ENCODE measurements at places on chromosomes 4 and X.

- no peak for DNase-seq
Measured at GRCh38 chr4:175273995-175274753, 356.0 kb downstream of the ADAM29 start.

GRCh38 chr4:1683736-1684505 lies at the start of gene FAM53A:
TSS of gene FAM53A (minus strand) at chr4:1684313. CDS start at chr4:1668741, 15,572 bp downstream.
- no peak for DNase-seq

DNA sequence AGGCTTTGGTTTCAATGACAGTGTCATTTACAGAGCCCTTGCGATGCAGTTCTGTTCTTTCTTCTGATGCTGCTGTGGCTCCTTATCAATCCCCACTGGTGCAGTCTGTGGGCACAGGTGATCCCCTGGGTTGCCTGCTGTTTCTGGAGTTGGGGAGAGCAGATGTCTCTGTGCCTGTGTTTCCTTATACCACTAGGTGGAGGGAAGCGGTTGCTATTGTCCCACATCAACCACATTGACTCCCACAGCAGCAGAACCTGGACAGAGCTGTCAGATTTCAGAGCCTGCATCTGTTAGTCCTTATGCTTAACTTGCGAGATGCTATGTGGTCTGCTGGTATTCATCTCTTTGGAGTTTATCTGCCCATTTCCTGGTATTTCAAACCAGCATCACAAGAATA lies 57.7 kb downstream of the NEIL3 start:
- no peak for DNase-seq

GRCh38 chrX:109635146-109635545 lies 10.2 kb upstream of the KCNE5 start:
- DNase-seq: no peak

DNA sequence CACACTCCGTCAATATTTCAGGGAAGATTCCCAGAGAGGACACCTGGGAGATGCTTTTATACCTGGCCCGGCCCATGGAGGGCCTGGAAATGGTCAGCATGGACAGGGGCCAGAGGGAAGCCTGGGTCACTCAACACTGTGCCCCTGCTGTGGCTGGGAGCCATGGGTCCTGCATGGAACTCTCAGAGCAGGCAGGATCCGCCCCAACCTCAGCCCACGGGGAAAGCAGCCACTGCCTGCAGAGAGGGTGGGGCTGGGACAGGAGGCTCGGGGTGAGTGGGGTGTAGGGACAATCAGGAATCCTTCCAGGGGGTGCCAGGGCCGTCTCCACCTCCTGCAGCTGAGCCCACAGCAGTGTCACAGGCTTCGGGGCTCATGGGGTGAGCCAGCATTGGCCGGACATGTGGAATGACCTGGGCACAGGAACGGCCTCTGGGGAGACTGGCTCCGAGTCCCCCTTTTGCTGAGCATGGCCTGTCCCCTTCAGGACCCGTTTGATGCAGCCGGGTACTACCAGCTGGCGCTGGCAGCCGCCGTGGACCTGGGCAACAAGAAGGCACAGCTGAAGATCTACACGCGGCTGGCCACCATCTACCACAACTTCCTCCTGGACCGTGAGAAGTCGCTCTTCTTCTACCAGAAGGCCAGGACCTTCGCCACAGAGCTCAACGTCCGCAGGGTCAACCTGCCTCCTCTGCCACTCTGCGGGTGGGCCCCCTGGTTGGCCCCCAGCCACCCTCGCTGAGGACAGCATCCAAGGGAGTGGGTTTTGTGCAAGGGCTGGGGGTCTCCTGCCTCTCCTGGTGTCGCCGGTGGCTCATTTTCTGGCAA lies 29.1 kb upstream of the HTRA3 start:
- no peak for DNase-seq

DNA sequence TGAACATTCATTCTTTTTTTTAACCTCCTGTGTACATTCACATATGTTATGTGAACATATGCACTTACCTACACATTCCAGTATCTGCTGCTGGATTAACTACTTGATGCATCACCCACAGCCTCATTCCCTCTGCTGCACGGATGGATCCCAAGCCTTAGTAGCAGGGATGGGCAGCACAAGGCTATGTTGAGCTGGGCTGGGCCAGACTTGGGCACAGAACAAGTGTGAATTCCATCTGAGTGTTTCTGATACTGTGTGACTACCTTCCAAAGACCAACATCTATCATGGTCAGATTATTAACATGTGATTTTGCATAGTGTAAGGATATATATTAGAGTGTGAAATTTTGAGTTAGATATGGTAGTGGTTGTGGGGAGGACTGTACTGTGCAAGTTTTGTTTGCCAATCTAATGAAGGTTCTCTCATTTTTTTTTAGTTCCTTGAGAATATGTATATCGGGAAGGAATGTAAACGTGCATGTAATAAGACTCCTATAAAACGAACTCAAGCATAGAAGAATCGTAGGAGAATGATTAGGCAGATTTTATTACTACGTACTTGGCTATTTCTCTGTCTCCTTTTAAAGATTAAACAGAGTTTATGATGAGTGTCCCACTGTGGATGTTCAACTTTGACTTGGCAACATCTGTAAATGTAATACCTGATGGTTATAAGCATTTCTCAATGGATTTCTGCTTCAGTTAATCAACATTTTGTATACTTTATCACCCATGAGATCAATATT lies 23.4 kb upstream of the STBD1 start:
- DNase-seq: no peak

- no peak for DNase-seq
Measured at GRCh38 chrX:85516131-85516530, 136.7 kb upstream of the POF1B start.

DNA sequence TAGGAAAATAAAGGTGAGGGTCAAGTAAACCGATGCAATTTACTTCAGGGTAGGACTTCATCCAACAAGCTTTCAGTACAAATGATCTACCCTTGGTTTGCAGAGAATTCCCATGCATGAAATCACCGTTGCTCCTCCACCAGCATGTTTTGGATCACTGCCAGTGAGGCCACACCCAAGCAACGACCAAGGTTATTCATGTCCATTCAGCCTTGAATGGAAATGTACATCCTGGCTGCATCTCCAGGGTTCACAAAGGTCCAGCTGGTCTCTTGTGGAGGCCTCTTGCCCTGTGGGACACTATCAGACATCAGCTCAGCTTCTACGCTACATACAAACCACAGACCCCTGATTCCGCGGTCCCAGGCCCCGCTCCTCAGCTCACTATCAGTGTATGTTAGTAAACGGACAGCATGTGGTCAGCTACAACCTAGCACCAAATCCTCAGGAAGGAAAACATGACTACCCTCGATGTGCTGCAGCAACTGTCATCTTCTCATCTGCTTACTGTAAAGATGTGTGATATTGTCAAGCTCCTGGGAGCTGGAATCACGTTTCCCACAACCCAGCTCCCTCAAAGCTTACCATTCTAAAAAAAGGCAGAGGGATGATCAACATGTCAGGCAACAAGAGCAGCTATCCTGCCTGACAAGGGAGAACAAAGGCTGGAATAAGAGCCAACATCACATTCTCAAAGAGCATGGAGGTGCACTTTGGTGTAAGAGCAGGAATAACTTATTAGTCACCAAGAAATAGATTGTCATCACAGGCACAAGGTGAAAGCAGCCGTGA lies 4.9 kb downstream of the LYAR start:
- no peak for DNase-seq

- DNase-seq: no peak
Measured at GRCh38 chr4:98722000-98722399, 63.6 kb upstream of the TSPAN5 start.

DNA sequence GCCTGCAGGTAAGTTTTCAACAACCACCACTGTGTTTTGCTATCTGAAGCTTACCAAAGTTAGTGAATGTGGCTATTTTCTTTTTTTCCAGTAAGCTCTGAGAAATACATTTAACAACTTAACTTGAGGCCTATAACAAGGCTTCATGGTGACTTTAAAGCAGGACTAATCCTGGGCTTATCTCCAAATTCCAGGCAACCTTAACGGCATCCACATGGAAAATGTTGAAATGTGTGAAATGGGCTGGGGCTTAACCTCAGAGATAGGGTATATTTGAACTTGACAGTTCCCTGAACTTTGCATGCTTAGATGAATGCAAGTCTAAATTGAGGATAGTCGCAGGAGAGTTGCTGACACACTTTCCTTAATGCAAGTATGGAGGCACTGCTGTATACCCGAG lies 539.2 kb downstream of the GALNTL6 start:
- DNase-seq: no peak

DNA sequence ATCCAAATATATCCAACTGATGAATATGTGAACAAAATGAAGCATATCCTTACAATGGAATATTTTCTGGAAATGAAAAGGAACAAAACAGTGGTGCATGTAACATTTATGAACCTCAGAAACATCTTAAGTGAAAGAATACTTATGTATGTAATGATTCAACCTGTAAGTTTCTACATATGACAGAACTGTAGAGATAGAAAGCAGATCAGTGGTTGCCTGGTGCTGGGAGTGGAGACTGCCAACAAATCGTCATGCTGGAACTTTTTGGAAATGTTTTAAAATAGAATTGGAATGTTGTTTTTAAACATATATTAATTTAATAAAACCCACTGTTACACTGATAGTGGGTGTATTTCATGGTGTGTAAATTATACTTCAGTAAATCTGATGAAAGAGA lies 667.5 kb downstream of the RAPGEF2 start:
- no peak for DNase-seq

DNA sequence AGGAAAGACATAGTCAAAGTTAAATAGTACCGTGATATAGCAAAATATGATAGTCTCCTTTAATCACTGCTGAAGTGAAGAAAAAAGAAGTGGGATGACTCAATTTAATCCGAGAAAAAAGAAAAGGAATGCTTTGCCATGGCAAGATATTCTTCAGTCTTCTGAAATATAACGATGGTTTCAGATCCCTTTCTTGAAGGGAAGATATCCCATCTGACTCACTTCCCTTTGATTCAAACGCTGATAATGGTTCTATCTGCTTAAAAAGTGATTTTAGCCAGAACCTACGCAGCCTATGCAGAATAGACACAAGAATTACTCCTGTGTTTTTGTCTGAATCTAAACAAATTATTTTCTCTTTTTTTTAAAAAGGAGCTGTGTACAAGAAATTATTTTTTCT lies 68.1 kb upstream of the FTHL17 start:
- no peak for DNase-seq

GRCh38 chr4:2286904-2287593 lies 25.1 kb upstream of the MXD4 start:
- no peak for DNase-seq

DNA sequence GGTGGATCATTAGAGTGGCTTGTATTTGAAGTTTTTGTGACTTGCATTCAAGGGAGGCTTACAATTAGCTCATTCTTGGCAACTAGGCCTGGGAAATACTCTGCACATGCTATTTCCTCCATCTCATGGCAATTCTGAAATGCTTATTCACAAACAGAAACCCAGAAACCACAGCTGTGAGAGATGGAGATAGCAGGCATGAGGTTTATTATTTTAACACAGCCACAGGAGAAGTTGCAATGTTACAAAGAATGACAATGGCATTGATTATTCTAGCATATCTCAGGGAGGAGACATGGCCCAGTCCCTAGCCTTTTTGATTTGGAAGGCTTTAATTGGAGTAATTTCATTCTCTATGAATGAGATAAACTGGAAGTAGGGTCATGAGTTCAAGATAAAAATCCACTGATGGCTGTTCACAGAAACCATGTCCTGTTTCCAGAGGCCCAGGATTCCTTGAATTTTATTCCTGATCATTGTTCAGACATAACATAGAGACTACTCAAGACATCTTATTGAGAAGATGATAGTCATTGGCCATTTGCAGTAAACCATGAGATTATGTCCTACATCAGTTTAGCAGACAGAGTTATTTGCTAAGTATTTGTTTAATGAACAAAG lies 123.9 kb downstream of the MID1 start:
- DNase-seq: no peak
